ENCODE measurements at places on chromosomes 3 and 15.

GRCh38 chr3:48504051-48504946 is at the start of gene SHISA5:
Gene SHISA5 (minus strand): TSS chr3:48504174. CDS start chr3:48504094, 80 bp downstream.
- peak; percentile 68 for DNase-seq

GRCh38 chr15:41936155-41936554 is 36.2 kb downstream of the EHD4 start:
- DNase-seq = no peak

- DNase-seq = no peak
Measured at GRCh38 chr15:92366381-92366780, 27.3 kb upstream of the ST8SIA2 start.

DNA sequence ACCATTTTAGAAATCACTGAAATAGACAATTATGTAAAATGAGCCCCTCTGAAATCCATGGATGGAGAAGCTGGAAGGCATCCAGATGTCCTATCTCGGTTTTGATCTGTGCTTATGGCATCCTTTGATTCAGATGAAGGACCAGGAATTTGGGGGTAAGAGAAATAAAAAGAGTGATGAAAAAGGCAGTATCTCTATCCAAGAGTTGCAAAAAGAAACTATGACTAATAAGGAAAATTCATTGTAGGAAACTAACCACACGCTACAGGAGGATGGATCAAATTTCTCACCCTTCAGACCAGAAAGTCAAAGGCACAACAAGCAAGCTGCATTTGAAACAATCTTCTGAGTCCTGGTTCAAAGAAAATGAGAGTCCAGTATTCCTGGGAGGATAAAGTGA is 34.8 kb downstream of the SRGAP3 start:
- no peak for DNase-seq

- DNase-seq = no peak
Measured at GRCh38 chr3:55690177-55690576, 203.1 kb upstream of the WNT5A start.

GRCh38 chr3:142889212-142890014 is 530 bp upstream of the PCOLCE2 start:
- DNase-seq = no peak

- no peak for DNase-seq
Measured at GRCh38 chr15:34338347-34338746, 766 bp upstream of the SLC12A6 start.

- DNase-seq = no peak
Measured at GRCh38 chr15:61729646-61730045, 330.6 kb downstream of the VPS13C start.

GRCh38 chr3:10647376-10647775 is 142.0 kb upstream of the ATP2B2 start:
- DNase-seq = no peak
